ENCODE measurements at places on chromosomes 3 and 15.

GRCh38 chr3:33645060-33645647, 72.9 kb downstream of the CLASP2 start:
- no peak for DNase-seq

DNA sequence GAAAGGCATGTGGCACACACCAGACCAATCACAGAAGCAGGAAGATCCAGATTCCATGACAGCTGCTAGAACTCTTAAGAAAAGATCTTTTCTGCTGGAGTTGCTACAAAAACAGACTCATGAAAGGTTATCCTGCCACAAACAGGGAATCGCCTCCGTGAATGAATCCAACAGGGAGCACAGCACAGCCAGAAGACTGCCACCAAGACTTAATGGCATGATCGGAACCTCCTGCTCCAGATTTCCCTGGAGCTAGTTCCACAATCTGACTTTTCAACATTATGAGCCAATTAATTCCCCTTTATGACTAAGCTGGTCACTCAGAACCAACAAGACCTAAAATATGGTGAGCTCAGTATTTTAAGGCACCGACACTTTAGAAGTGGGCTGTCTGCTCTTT, 232.5 kb downstream of the FOXP1 start:
- DNase-seq = no peak

DNA sequence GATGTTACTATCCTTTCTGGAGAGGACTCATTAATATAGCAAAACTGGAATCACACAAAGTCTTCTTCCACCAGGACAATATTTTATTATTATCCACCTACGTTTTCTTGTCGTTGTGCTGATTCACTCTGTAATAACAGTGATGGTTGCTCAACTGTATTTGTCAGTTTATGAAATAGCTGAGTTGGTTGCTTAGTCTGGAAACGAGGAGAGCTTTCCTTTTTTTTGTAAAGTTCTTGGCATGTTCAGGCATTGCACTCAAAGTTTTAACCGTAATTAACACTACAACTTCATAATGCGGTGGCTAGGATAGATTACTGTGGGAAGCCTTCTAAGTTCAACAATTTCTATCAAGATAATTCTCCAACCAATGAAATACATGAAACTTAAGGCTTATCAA, 131.2 kb downstream of the RAP2B start:
- DNase-seq = no peak

- DNase-seq = no peak
Measured at GRCh38 chr3:72034986-72035385, 250.0 kb upstream of the PROK2 start.

- DNase-seq = no peak
Measured at GRCh38 chr3:98918586-98918985, 17.1 kb upstream of the DCBLD2 start.

- DNase-seq = no peak
Measured at GRCh38 chr3:166510382-166510781, 673.2 kb upstream of the BCHE start.

GRCh38 chr15:49627407-49627877, 6.6 kb downstream of the DTWD1 start:
- DNase-seq = no peak

Data from stimulated activated CD8-positive, alpha-beta memory T cell treated with anti-CD3 and anti-CD28 coated beads, Interleukin-7, amount 100 ng/mL, for 1 hour (primary cell).